Astrocyte of the spinal cord (primary cell): ENCODE measurements at places on chromosomes 12 and 14.
A peak's percentile ranks its signal among the peaks of the same experiment; 100 is the strongest.

DNA sequence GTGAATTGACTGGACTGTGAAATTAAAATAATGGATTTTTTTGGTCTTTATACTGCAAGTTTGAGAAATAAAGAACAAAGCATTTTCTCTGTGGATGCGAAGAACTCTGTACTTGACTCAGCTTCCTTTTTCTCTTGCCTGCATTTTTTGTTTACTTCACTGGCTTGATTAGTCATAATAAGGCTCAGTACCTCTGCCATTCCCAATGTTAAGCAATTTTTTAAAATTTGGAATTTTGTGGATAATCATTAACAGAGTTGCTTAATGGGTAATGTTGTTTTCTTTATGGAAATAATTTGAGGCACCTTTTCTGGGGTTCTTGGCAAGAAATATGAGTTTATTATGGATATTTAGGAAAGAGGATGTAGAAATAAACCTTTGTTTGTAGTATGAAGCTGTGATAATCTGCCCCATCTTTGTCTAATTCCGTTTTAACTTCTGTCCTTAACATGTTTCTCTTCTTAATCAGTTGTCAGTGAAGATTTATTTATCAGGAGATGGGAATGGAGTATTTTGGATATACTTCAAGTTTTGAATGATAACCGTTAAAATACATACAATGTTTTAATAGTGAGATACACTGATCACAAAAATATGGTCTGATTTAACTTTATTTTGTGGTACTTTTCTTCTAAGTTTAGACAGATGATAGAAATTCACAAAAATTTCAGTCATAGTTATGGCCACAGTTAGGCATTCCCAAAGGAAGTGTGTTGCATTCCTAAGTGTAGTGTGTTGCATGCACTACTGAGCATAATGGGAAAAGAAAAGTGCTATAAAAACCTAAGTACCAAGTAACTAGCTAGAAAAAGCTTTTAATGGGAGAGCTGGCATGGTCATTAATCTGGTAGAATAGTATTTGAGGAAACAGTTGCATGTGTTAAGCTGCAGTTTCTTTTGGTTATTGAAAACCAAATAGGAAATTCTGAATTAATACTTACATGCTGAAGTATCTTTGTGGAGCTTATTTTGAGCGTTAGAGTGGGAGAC lies 27.7 kb downstream of the WNK1 start:
- peak; percentile 53 for DNase-seq

DNA sequence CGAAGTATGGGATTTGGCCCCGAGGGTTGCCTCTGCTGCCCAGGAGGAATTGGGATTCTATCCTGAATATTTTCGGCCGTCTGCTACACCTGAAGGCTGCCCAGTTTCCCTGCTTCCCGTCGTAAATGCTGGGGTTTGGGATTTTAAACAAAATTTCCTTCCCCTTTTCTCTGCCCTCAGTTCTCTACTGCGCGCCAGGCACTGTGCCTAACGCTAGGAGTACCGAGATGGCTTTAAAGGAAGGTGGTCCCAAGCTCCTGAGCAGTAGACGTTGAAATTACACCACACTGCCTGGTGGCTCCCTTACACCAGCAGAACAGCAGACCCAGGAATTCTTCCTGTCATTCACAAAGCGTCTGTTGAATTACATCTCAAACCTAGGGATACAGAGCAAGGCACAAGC lies 566 bp upstream of the PRDM4 start:
- no peak for DNase-seq

- peak; percentile 90 for DNase-seq
Measured at GRCh38 chr12:89225808-89226411, 126.4 kb downstream of the DUSP6 start.

DNA sequence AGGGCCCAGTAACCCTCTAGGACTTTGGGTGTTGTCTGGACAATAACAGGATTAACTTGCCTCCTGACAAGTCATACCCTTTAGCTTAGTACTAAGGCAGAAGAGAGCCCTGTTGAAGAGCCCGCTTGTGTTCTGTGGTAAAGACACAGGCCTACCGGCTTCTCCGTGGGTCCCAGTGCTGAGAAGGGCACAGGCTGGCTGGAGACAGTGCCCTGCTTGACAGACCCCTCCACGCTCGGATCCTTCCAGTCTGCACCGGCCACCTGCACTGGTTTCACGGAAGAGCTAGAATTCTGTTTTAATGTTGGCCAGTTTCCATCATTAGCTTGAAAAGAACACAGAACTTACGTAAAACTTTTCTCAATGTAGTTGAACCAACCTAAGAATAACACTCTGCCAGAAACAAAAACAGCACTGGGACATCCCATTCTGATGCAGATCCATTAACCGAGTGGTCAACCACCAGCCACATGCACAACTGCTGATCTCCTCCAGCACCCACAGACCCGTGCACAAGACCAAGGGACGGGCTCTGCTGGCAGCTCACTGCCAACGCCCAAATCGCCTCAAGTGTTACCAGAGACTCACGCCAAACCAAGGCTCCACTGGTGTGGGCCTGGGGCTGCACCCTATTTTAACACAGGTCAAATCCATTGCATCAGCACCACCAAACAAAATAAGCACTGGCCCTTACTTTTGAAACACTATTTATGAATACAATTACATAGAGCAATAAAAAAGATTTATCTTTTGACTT lies 27.1 kb downstream of the ZFYVE21 start:
- no peak for DNase-seq

- DNase-seq, result no peak
Measured at GRCh38 chr12:12331244-12331771, 18.7 kb downstream of the MANSC1 start.

DNA sequence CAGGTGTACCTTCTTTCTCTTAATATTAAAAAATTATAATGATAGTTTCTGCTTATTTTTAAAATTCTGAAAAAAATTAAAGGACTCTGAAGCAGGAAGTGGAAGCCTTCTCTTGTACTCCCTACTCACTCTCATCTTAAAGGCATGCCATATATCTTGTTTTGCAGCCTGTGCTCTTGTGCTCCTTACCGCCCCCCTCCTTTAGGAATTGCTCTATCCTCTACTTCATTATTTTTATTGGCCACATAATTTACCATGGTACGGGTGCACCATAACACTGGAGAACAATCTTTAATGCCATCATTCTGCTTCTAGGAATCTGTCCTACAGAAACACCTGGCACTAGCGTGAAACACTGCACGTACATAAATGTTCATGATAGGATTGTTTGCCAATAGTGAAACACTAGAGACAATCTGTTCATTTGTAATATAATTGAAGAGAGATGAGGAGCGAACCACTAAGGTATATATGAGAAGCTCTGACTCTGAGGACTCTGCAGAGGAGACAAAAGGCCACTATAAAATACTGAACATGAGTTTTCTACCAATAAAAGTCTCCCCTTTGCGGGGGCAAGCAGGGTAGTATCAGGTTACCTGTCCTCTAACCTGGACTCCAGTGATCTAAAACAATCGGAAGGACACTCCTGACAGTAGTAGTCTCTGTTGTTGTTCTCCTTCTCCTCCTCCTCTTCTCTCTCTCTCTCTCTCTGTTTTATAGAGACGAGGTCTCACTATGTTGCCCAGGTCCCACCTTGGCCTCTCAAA lies 6.3 kb upstream of the NYNRIN start:
- DNase-seq, result peak; percentile 65
